Fibroblast of gingiva (primary cell): ENCODE measurements at places on chromosomes 4 and X.

DNA sequence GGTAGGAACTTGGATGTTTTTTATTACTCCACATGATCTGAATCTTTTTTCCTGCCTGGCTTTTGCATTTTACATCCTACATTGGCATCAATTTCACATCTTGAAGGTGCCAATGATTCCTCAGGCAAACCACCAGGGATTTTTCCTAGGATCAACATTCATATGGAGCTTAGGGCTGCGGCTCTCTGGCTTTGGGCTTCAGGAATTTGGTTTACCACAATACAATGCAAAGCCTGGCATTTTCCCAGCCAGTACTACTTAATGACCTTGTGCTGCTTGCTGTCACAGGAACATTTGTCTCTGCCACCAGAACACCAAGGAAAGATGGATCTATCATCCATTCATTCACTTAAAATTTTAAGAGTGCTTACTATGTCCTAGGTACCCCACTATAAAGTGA is 180.7 kb downstream of the PDGFC start:
- DNase-seq = peak; percentile 83

DNA sequence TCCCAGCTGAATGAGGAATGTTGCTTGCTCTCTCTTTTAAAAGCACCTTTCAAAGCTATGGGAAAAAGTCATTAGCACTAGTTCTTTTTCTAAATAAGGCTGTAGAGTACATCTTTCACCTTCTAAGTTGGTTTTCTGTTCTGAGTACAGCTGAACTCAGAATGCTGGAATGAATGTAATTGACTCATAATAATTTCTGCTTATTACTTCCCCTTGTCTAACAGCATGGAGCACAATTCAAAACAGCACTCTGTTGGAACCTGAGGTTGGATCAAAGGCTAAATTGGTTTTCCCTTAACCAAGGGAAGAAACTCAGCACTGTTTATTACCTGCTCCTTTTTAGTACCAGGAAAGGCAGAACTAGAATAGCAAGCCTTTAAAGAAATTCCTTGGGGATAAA is 33.5 kb upstream of the CYP2U1 start:
- no peak for DNase-seq

DNA sequence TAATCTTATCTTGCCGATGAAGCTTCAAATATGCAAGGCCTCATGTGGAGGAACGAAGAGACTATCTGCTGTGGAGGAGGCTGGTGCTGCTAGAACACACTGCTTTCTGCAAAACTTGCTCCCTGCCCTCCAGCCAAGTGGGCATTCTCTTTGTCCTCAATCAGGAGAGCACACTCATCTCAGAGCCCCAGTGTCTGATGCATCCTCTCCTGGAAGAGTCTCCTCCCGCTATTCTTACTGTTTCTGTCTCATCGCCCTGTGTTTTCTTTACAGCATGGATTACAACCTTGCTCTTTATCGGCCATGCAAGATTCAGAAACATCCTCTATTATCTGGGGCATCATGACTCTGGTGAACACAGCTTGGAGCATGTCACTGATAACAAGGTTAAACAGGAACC is 68.2 kb upstream of the MTNR1A start:
- no peak for DNase-seq

DNA sequence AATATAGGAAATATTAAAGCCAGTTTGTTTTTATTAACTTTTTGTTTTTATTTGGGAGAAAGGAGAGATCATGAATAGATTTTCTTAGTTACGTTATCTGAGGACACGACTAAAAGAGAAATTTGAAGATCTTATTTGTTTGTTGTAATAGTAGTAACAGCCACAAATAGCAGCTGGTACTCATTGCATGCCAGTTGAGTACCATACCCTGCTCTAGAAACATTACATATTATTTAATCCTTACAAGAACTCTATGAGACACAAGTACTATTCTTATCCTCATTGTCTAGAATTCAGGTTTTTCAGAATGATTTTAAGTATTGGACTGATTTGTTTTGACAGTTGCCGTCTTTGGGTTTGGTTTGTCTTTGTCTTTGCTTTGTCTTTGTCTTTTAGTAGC is 31.8 kb downstream of the USP53 start:
- no peak for DNase-seq

DNA sequence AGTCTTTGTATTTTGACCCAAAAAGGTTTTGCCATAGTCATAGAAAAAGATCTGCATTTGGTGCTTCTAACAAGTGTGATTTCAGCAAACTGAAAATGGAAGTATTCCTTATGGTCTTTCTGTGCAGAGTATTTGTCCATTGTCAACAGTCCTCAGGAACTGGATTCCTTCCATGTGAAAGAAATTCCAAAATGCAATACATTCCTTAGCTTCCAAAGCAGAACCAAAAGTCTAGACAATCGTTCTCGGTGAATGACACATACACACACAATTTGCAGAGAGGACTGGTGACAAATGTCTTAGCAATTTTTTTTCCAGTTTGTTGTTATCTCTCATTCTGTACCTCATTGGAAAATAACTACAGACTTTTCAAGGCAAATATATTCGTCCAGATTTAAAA is 562.2 kb upstream of the SLIT2 start:
- DNase-seq = peak; percentile 54

DNA sequence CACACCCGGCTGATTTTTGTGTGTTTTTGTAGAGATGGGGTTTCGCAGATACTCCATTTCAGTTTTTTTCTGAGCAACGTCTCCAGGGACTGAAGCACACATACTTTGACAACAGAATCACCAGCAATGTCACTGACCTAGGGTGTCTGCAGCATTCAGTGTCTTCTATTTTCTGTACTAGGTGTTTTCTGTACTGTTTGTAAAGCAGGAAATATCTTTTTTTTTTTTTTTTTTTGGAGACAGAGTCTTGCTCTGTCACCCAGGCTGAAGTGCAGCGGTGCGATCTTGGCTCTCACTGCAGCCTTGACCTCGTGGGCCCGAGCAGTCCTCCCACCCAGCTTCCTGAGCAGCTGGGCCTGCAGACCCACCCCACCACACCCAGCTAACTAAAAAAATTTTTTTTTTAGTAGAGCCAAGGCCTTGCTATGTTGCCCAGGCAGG is 8.9 kb downstream of the ADD1 start:
- no peak for DNase-seq

DNA sequence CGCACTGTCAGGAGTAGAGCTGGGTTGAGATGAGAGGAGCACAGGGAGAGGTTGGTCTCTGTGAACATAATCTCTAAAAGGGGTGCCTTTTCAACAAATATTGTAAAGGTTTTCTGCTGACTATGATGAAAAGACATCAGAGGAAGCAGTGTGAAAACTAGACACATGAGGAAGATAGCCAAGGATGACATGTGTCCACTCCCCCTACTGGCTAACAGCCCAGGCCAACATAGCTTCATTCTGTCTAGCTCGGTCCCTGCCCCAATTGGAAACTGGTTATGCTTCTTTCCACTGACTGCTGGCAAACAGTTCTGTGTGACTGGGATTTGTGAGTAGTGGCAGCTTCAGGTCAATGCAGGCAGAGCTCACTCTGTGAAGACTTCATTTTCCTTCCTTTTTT is 115.4 kb upstream of the ESX1 start:
- no peak for DNase-seq

DNA sequence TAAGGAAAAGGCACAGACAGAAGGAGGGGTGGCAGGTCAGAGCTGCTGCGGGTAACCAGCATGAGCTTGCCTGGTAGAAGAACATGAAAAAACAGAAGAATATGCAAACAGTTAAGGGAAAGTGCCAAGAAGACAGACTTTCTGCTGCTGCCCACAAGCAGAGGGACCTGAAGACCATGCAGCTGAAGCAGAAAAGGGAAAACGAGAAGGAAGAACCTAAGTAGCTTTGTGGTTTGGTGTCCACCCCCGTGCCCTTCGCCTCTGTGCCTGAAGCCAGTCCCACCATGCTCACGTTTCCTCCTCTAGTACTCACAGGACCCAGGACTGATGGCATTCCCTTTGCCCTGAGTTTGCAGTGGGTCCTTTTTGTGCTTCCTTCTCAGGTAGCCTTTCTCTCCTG is 62.8 kb downstream of the UBA6 start:
- no peak for DNase-seq

- DNase-seq = no peak
These were observed 62.0 kb downstream of the ATP8A1 start for GRCh38 chr4:42594888-42595287.

DNA sequence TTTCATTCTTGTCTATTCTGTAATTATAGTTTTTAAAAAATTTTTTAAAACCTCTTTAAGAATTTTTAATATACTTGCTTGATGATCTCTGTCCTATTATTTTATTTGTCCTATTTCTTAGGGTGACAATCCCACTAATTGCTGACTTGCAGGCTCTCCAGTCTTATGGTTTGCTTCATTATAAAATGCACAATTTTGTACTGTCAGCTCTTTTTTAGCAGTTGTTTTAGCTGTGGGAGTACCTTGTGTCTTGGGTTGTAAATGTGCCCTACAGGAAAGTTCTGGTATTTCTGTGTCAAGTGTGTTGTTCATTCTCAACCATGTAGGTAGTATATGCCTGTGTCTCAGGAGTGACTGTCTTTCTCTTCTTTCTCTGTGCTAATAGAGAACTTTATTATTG is 118.2 kb upstream of the IL15 start:
- DNase-seq = no peak

GRCh38 chr4:121697564-121697963 is 784 bp upstream of the ANXA5 start:
- DNase-seq = no peak

DNA sequence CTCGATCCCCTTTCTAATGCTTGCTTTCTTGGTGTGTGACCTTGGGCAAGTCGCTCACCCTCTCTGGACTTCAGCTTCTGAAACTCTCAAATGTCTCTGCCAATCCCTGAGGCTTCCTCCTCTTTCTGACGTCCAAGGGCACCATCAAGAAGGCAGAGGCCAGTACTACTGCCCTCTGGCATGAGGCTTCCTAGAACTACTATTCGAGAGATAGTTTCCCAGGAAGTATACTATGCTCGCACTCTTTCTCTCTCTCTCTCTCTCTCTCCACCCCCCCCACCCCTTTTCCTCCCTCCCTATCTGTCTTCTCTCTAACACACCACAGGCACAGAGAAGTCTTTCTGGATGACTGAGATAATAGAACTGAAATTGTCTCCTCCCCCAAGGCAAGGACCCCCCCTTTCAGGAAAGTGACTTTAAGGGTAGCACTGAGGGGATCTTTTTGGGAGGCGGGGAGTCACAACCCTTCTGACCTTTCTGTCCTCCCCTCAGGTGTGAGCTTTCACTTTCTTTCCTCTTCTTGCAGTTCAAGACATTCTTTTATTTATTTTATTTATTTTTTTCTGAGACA is 20.0 kb upstream of the BCOR start:
- no peak for DNase-seq

- peak; percentile 11 for DNase-seq
These were observed 22.1 kb downstream of the YIPF7 start for GRCh38 chr4:44629280-44629866.

DNA sequence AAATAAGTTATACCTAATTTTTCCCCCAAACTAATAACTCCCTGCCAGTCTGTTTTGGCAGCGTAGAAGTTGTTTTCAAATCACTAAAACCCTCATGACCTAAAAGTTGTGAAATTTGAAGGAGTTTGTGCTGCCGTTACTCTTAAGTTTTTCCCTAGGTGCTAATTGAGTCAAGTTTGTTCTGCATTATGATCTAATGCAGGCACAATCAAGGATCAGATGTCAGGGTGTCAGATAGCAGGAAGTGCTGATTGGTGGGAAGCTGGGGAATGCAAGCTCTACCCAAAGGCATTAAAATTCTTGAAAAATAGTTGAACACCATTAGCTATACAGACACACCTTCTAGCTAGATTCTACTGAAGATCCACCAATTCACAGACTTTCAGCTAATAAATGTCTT is 51.9 kb downstream of the ARX start:
- no peak for DNase-seq

DNA sequence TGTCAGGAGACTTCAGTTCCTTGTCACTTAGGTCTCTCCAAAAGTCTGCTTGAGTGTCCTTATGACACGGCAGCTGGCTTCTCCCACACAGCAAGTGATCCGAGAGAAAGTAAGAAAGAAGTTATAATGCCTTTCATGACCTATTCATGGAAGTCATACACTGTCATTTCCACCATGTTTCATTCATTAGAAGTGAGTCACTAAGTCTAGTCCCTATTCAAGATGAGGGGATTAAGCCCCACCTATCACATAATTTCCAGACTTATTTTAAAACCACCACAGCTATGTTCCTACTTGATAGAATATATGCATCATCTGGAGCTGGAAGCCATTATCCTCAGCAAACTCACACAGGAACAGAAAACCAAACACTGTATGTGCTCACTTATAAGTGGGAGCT is 25.2 kb upstream of the COL25A1 start:
- DNase-seq = no peak

GRCh38 chr4:175905925-175906324 is 93.9 kb upstream of the GPM6A start:
- no peak for DNase-seq

- DNase-seq = peak; percentile 39
These were observed 16.2 kb downstream of the ZFYVE28 start for GRCh38 chr4:2402048-2402842.

- DNase-seq = peak; percentile 59
These were observed 35.7 kb downstream of the ADH5 start for GRCh38 chr4:99052902-99053301.

DNA sequence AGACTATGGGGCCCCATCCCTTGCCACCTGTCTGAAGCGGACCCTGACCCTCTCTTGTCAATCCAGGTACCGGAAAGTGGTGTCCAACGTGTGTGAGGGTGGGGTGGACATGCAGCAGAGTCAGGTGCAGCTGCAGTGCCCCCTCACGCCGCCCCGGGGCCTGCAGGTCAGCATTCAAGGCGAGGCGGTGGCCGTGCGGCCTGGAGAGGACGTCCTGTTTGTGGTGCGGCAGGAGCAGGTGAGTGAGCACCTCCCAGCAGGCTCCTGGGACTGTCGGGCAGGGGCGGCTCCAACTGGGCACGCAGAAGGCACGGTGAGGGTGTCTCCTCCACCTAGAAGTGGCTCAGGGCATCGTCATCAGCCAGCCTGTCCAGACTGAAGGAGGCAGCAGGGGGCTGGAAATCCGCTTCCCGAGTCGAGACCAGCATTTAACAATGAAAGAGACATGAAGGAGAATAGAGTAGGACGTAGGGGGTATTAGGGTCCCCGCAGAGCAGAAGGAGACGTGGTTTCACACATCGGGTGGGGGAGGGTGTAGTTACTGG is 221.6 kb downstream of the AFAP1 start:
- DNase-seq = no peak

GRCh38 chr4:111952688-111953087 is 192.6 kb upstream of the FAM241A start:
- no peak for DNase-seq

- peak; percentile 1 for DNase-seq
These were observed 73.2 kb upstream of the VCX2 start for GRCh38 chrX:8244301-8244700.

GRCh38 chr4:53804719-53805118 is 213.4 kb upstream of the LNX1 start:
- DNase-seq = no peak

DNA sequence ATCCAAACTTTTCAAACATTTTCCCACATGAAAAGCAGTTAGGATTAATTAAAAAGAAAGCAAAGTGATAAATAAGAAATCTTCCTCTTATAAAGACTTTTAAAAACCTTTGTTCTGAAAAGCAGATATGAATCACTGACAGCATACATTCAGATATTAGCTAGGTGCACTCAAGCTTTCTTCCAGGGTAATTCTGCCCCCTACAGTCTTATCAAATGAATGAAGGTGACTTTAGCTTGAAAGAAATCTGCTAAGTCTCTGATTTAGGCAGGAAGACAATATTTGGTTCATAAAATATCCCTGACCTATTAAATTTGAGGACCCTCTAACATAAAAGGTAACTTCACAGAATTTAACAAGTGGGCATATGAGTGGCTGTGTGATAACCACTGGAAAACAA is 209.1 kb upstream of the FAM47A start:
- DNase-seq = no peak
